CD14-positive monocyte (primary cell): ENCODE measurements at places on chromosomes 13 and 19. TPM values are rescaled to one million over a fixed set of nuclear protein-coding genes. Genes with fewer than 3 reads are reported as not detected.

TRPC4 gene
- not detected in 2 replicates for polyA plus RNA-seq

ZNF737 gene
- 0.61 and 0.75 TPM in 2 replicates for polyA plus RNA-seq

MZT1 gene
- 2.5 TPM for polyA plus RNA-seq

MYO16 gene
- not detected in 2 replicates for polyA plus RNA-seq

RNF17 gene
- polyA plus RNA-seq = not detected

SYCN gene
- polyA plus RNA-seq = not detected

TMEM143 gene
- 1.7 TPM for polyA plus RNA-seq

CEACAM18 gene
- not detected for polyA plus RNA-seq

CRB3 gene
- polyA plus RNA-seq = not detected

MYADM gene
- 310 TPM for polyA plus RNA-seq

LENG9 gene
- polyA plus RNA-seq = 2.0 and 3.5 TPM in 2 replicates
